ENCODE measurements at places on chromosomes 11 and 22. TPM values are rescaled to one million over a fixed set of nuclear protein-coding genes. Genes with fewer than 3 reads are reported as not detected.

Gene ABCG4
- not detected for total RNA-seq

Gene OR5A1
- not detected for total RNA-seq

Gene SYT8
- total RNA-seq: not detected

Gene OR8D1
- not detected for total RNA-seq

Gene LDLRAD3
- 20.3 TPM for total RNA-seq

Gene SAA2
- 428 TPM for total RNA-seq

Measured in breast epithelium (tissue), 4 donors.